ENCODE measurements at places on chromosomes 2 and 18. TPM values are rescaled to one million over a fixed set of nuclear protein-coding genes. Genes with fewer than 3 reads are reported as not detected.

KIAA2012 gene
- 1.3 TPM for polyA plus RNA-seq

DNA sequence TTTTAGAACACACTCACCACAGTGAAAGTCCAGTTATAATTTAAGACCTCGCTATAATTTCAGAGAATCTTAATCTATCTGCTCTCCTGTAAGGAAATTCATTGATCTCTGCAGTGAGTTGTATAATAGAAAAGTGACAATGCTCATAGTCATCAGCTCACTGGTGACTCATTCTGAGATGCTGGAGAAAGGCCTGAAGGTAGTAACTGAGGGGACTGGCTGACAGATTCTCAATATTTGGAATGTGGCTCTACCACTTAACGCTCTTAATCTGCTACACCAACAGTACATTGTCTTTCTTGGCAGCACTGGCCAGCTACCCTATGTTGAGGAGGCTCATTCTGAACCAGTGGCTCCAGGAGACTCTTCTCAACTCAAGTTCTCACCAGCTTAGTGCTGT lies 246.1 kb downstream of the RPRM start:
- no peak for DNase-seq

GRCh38 chr2:172671501-172671900 lies 64.1 kb upstream of the RAPGEF4 start:
- DNase-seq = no peak

DYNAP gene
- not detected for polyA plus RNA-seq

Measured in right lung (tissue), 10 donors.